IMR-90 (cell line): ENCODE measurements at places on chromosomes 3 and 15. TPM values are rescaled to one million over a fixed set of nuclear protein-coding genes. Genes with fewer than 3 reads are reported as not detected.
A peak's percentile ranks its signal among the peaks of the same experiment; 100 is the strongest.

DNA sequence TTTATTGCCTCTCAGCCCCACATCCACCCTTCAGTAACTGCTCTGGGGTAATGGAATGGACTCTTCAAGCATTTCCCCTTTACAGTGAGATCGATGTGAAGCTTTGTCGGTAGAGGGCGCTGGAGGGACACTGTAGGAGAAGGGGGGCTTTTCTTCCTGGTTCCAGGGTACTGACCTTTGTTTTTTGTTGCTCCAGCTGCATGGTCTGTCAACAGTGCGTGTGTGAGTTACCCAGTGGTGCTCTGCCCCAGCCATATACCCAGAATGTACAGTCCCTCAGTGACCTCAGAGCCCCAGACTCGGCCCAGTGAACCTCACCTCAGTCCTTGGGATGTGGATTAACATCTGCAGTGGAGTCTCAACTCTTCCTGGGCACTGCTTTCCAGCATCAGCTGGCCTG is 180.3 kb upstream of the TSC22D2 start:
- peak; percentile 69 for DNase-seq

GRCh38 chr15:34721802-34722438 is 32.9 kb downstream of the GJD2 start:
- DNase-seq: peak; percentile 40

GRCh38 chr3:126314790-126315658 is 42.2 kb downstream of the KLF15 start:
- no peak for DNase-seq

DNA sequence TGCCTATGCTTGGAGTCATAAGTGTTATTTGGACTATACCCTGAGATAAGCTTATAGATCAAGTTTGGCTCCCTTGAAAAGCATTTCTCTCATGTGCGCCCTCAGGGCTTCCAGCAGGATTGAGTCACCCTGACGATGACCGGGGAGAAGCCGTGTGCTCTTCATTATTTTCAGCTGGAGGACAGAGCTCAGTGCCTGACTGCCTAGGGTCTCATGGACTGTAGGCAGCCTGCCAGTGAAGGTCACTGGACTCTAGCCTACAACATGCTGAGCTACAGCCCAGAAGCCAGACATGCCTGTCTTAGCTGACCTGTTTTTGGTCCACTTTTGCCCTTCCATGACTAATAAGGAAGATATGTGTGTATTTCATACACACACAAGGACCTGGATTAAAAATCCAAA is 31.6 kb upstream of the NUDT16 start:
- peak; percentile 70 for DNase-seq

- no peak for DNase-seq
Observed at GRCh38 chr3:110099711-110100110, 762.4 kb upstream of the DPPA4 start.

ISG20 gene
- total RNA-seq: 0.72 and 1.1 TPM in 2 replicates

FBLN2 gene
- 10.8 and 11.8 TPM in 2 replicates for total RNA-seq

CDV3 gene
- total RNA-seq: 120 and 189 TPM in 2 replicates

NSUN3 gene
- 6.8 and 11.1 TPM in 2 replicates for total RNA-seq
